ENCODE measurements at places on chromosomes 1 and 21.
A peak's percentile ranks its signal among the peaks of the same experiment; 100 is the strongest.

GRCh38 chr1:201882665-201883132 is 6.0 kb upstream of the SHISA4 start:
- DNase-seq = peak; percentile 90

- DNase-seq = no peak
Measured at GRCh38 chr1:221366495-221367110, 375.3 kb downstream of the DUSP10 start.

DNA sequence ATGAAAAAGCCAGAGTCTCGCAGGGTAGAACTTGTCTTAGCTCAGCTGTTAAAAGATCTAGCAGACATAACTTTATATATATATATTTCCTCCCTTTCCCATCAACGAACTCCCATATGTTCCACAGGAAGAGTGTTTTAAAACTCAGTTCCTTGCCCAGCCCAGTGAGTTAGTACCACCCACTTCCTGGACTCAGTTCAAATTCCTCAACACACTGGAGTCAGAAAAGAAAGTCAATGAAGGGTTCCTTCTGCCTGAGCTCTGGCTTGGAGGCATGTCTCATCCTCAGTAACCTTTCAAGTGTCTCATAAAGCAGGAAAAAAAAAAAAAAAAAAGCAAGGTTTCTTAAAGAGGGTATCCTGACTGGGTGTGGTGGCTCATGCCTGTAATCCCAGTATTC is 15.6 kb downstream of the TPM3 start:
- DNase-seq = peak; percentile 87

DNA sequence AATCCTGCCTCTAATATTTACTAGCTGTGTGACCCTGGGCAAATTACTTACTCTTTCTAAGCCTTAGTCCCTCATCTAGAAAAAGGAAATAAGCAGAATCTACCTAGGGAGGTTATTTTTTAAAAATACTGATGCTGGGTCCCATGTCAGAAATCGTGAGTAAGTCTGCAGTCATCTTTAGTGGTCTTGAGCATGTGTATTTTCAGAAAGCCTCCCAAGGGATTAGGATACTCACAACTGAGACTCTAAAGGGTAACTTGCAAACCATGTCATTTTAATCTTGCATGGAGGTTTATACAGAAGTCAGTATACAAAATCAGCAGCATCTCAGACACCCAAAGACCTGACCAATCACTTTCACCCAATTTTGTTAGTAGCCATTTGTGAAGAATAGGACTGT is 43.2 kb downstream of the DSTYK start:
- no peak for DNase-seq

DNA sequence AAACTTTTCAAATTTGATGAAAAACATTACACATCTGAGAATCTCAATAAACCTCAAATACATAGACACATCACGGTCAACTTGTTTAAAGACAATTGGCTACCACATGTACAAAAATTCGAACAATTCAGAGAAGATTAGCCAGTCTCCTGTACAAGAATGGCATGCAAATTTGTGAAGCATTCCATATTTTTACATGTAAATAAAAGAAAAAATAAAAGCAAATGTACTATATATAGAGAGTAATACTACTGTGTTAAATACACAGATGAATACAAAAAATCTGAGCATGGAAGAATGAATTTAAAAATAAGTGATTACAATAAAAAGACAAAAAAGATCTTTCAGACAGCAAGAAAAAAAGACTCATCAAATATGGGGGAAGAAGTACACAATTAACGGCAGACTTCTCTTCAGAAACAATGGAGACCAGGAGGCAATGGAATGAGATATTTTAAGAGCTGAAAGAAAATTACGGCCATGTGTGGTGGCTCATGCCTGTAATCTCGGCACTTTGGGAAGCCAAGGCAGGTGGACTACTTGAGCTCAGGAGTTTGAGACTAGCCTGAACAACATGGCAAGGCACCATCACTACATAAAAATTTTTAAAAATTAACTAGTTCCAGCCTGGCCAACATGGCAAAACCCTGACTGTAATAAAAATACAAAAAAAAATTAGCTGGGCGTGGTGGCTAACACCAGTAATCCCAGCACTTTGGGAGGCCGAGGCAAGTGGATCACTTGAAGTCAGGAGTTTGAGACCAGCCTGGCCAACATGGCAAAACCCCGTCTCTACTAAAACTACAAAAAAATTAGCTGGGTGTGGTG is 23.2 kb downstream of the HAX1 start:
- no peak for DNase-seq
